ENCODE measurements at places on chromosomes 13 and 19. TPM values are rescaled to one million over a fixed set of nuclear protein-coding genes. Genes with fewer than 3 reads are reported as not detected.

The NCAN gene
- 0.13 TPM for total RNA-seq

The RAB3D gene
- 80.4 TPM for total RNA-seq

The MIPEP gene
- 29.1 TPM for total RNA-seq

The KASH5 gene
- not detected for total RNA-seq

The CD70 gene
- total RNA-seq: 0.76 TPM

The TNFSF9 gene
- total RNA-seq: 1.1 TPM

The CAMSAP3 gene
- total RNA-seq: 18.5 TPM

The SCGB2B2 gene
- 1.1 TPM for total RNA-seq

DNA sequence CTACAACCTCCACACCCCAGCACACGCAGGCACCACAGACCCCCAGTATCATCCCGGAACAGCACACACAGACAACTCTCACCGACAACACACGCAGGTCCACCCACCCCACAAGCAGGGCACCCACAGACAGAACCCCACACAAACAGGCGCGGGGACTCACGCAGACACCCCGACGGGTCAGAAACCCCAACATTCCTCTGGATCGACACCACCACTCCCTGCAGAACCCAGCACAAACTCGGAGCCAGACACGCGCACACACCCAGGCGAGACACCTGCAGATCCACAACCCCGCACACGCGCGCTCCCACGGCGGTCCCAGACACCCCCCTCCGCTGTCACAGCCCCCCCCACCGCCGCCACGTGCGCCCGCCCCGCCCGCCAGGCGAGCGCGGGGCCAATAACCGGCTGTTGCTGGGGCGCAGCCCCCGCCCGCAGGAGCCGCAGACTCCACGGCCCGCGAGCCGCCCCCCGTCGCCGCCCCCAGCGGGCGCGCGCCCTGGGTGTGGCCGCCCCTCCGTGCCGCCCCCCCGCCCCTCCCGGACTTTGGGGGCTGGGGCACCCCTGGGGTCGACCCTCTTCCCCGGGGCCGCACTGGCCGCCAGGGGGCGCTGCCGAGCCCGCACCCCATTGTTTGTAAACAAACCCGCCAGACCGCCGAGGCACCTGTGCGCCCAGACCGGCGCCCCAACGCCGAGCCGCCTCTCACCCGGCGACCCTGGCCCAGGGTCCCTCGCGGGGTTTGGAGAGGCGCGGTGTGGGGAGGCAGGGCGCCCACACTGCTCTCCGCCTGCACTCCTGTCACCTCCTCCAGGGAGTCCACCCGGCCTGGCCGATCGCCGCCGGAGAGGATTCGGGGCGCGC, 712 bp downstream of the BBC3 start:
- DNase-seq: peak; percentile 58

DNA sequence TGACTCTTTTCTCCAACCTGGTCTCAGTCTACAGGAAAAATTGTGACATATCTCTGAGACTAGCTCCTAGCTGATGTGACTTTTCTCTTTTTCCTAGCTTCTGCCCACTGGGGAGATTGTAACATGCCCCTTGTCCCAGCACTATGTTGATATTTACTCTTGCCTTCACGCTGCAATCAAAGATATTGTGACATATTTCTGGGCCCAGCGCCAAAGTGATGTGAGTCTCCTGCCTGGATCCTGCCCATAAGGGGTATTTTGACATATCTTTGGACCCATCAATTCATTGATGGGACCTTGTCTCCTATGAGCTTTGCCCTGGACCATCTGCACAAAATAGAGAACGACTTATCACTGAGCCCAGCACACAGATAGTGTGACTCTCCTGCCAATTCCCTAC, 41.1 kb downstream of the ZNF729 start:
- no peak for DNase-seq

GRCh38 chr13:100957741-100958140, 283.1 kb upstream of the TMTC4 start:
- no peak for DNase-seq

- DNase-seq: no peak
Measured at GRCh38 chr13:44514278-44514677, 61.9 kb downstream of the TSC22D1 start.

- no peak for DNase-seq
Measured at GRCh38 chr13:82477436-82477835, 1404.8 kb downstream of the SLITRK1 start.

DNA sequence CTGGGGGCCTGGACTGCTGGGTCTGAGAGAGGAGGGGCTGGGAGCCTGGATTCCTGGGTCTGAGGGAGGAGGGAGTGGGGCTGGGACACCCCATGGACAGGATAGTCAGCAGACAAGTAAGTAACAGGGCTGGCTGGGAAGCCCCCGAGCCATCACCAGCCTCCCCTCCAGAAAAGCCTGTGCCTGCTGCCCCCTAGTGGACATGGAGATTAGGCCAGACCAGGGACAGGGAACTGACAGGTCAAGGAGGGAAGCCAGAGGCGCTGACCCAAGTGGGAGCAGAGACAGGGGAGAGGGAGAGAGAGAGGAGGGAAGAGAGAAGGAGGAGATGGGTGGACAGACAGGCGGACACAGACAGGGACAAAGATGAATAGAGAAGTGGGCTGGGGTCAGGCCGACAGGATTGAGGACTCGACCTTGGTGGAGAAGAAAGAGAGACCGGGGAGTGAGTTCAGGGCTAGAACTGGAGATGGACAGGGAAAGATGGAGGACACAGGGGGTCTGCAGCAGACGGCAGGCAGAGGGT, 6.7 kb upstream of the ERFL start:
- DNase-seq: peak; percentile 87

GRCh38 chr13:29704648-29705047, 109.2 kb upstream of the SLC7A1 start:
- no peak for DNase-seq

GRCh38 chr19:38004521-38005223, 97.7 kb downstream of the SIPA1L3 start:
- peak; percentile 92 for DNase-seq

GRCh38 chr19:12668932-12669269, 2.3 kb downstream of the WDR83 start:
- no peak for DNase-seq

DNA sequence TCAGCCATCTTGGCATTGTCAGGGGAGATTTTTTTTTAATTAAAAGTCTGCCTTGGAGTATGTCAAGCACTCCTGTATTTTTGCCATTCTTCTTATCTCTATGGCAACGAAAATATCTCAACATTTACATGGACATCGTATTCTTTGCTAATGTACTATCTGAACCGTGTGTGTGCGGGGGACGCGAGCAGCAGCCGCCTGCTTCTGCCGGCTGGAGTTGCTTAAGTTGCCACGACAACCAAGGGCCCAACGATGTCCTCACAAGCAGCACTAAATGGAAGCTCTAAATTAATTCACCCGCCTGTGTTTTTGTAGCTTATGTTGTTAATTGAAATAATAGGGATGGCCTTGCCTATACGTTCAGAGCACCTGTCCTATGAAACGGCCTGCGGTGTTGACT, 309.5 kb downstream of the TEX29 start:
- DNase-seq: peak; percentile 74

- DNase-seq: no peak
Measured at GRCh38 chr13:27583645-27584044, 36.7 kb downstream of the LNX2 start.

GRCh38 chr19:45768655-45768983, 433 bp downstream of the SIX5 start:
- peak; percentile 88 for DNase-seq

GRCh38 chr13:57946361-57946760, 314.8 kb downstream of the PCDH17 start:
- no peak for DNase-seq

DNA sequence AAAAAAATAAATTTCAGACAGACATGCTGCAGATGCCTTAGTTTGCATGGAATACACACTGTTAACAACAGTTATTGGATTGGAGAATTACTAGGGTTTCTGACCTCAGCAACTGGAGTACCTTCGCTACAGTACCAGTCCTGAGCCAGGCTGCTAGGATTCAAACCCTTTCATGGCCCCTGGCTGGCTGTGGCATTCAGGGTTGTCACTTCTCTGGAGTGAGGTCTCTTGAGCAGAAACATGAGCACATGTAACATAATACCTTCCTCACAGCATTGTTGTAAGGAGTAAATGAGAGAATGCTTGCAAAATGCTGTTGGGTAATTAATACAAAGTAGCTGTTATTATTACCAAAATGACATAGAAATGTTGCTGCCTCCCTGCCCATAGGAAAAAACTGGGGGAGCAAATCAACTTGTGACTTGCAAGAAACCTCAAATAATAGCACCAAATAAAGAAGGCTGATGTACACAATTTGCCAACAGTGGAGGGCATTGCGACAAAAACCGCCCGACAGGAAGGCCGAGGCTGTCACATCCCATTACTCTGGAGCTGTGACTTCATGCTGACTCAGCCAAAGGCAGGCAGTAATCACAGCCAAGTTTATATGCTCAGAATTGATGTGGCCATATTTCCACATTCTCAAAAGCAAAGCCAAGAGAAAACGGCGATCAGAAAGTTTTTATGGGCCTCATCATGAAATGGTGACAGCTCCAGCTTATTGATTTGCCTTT, 100.4 kb downstream of the RFC3 start:
- DNase-seq: peak; percentile 82

GRCh38 chr19:41415154-41415571, 12.0 kb downstream of the B3GNT8 start:
- no peak for DNase-seq

DNA sequence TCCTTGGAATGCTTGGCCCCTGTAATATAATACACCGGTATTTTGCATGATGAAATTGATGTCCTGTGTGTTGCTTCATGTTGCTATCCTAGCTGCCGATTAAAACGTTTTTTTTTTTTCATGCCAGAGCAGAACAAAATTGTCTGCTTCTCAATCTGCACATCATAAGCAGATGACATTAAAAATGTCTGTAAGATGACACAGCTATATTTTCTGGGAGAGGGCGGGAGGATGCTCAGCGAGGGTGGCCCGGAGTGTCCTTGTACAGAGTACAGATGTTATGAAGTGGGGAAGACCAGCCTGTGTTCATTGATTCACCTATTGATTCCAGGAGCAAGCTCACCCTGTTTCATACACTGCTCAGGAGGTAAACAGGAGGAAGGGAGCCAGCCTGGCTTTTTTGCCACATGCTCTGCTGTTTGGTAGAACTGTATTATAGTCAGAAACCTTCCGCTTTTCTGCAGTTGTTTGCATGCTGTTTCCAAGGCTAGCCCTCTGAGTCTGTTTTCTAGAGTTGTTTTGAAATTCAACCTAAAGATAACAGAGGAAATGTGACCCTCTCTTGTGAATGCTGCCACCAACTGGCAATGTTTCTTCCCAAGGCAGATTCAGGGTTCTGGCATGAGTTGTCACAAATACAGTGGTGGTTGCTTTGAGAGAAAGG, 4.7 kb upstream of the IRS2 start:
- DNase-seq: peak; percentile 86

DNA sequence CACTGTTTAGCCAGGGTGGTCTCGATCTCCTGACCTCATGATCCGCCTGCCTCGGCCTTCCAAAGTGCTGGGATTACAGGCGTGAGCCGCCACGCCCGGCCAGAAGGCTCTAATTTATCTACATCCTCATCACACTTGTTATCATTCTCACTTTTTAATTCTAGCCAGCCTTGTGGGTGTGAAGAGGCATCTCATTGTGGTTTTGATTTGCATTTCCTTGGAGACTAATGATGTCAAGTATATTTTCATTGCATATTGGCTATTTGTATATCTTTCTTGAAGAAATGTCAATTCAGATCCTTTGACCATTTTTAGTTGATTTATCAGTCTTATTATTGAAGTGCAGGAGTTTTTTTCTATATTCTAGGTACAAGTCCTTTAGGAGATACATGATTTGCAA, 27.7 kb upstream of the HIF3A start:
- DNase-seq: no peak

DNA sequence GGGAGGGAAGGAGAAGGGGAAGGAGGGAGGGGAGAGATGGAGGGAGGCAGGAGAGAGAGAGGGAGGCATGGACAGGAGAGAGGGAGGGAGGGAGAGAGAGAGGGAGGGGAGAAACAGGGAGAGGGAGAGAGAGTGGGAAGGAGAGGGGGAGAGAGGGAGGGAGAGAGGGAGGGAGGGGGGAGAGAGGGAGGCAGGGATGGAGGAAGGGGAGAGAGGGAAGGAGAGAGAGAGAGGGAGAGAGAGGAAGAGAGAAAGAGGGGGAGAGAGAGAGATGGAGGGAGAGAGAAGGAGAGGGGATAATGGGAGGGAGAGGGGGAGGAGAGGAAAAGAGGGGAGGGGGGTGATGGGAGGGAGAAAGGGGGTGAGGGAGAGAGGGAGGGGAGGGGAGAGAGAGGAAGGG, 86.8 kb upstream of the VSTM2B start:
- DNase-seq: no peak

DNA sequence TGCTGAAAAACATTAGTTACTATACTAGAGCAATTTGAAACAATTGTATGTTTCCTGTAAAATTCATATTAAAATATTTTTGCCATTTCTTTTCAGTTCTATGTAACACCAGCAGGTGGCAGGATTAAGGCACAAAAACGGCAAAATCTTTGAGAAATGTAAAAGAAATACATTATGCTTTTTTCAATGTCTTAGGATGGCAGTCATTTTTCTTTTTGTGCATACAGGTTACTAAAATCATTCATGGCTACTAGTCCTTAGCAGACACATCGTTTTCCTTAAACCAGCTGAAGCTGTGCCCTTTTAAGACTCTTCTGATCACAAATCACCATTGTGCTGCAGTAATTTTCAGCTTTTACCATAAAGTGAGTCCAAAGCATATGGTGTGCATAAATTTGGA, 800.7 kb upstream of the SLITRK5 start:
- no peak for DNase-seq

DNA sequence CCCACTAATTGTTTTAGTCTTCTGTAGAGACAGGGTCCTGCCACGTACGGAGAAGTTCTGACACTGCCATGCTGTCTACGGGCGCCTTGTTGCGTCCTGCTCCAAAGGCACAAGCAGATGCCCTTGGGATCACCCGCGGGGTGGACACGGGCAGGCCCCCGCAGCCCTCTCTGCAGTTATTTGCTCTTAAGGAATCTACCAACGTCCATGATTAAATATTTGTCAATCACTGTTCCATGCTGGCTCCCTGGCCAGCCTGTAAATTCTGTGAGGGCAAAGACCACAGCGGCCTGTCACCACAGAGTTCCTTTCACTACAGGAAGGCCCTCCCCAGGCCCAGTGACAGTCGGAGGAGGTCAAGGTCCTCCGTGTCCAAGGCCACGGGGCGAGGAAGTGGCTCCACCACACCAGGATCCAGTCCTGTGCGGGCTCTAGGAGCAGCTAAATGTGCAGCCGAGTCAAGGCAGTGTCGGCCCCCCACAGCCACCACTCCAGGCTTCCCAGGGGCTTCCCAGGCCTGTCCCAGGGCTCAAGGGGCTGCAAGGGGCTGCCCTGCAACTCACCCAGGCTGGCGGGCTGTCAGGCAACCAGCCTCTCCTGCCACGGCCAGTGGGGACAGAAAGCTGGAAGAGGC, 2.1 kb downstream of the RNF126 start:
- DNase-seq: no peak
